AG08395 (cell line): ENCODE measurements at places on chromosomes 5 and 9.
A peak's percentile ranks its signal among the peaks of the same experiment; 100 is the strongest.

- peak; percentile 80 for DNase-seq
Measured at GRCh38 chr9:81801190-81801589, 111.8 kb upstream of the TLE1 start.

DNA sequence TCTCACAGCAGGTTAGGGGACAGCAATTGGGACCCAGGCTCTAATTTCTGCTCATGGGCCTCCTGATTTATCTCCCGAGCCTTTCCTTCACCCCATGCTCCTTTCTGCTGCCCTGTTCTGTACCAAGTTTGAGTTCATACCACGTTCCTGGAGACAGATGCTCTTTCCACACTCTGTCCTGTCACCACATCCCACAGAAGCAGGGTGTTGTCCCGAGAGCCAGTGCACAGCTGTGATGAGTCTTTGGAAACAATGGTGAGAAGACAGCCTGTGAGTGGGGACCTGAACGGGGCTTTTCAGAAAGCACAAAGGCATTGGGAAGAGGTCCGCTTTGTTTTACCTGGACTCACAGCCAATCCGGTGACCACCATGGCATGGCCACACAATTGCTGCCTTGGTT lies 17.4 kb downstream of the WDR31 start:
- DNase-seq: no peak

DNA sequence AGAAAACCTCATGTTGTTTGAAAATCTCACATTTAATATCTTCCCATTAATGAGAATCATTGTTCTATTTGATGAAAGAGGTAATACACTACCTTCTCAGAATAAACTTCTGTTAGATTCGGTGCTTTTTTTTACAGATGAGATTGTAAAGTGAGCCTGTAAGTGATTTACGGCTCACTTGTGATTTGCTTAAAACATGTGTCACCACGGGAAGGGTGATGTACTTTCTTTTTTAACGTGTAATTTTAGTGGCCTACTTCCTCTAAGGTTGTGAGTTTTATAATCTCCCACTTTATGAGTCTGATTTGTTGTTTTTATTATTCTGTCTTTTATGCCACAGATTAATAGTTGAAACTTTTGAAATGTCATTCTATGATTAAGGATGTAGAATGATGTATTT lies 15.9 kb downstream of the ANXA1 start:
- DNase-seq: no peak

DNA sequence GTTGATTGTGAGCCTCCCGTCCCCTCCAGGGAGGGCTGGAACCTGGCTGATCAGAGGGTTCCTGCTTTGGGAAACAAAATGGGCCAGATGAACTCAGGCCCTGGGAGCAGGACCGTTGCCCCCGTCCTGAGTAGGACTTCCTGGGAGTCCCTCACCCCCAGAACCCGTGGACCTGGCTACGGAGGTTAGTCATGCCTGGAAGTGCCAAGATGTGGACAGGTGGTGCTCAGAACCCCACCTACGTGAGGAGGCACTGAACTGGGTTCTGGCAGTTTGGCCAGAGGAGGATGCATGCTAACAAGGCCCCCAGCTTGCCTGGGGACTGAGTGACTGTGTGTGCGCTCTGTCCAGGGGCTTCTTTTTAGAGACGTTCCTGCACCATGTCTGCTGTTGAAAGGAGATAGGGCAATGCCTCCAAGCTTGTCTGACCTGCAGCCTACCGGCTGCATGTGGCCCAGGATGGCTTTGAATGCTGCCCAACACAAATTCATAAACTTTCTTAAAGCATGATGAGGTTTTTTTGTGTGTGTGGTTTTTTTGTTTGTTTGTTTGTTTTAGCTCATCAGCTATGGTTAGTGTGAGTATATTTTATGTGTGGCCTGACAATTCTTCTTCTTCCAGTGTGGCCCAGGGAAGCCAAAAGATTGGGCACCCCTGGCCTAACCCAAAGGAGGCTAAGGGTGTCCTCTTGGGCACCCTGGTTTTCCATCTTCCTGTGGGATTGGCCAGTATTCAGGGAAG lies 1.8 kb upstream of the DAB2IP start:
- no peak for DNase-seq

GRCh38 chr9:95140821-95141220 lies 176.7 kb downstream of the FANCC start:
- DNase-seq: no peak

DNA sequence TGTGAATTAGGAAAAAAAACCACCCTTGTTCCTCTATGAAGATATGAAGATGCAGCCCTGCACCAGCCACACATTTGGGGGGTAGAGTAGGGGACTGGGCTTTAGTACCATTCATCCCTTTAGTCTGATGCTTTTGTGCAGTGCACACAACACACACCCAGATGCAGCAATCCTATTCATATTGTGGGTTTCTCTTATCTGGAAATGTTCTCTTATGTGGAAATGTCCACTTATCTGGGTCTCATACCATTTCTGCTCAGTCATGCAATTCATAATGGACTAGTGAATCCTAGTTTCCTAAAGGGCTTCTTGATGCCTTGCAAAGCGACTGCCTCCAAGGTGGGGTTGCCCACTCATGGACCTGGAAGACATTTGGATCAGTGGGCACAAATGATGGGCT lies 47.8 kb downstream of the C9orf152 start:
- no peak for DNase-seq

DNA sequence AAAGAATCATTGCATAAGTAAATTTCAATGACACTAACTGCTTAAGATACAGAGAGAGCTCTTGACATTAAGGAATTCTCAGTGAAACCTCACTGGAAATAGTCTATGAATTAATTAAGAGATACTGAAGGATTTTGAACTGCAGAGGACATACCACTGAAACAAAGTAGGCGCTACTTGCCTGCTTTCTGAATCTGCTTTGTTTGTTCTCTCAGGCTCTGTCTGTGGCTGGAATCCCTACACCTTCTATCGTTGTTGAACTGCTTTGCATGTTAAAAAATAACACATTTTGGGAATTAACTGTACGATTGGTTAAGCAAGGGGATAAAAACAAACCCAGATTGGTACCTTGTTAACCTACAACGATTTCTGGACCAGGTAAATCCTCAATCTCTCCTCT lies 435.2 kb downstream of the PDE4D start:
- no peak for DNase-seq

DNA sequence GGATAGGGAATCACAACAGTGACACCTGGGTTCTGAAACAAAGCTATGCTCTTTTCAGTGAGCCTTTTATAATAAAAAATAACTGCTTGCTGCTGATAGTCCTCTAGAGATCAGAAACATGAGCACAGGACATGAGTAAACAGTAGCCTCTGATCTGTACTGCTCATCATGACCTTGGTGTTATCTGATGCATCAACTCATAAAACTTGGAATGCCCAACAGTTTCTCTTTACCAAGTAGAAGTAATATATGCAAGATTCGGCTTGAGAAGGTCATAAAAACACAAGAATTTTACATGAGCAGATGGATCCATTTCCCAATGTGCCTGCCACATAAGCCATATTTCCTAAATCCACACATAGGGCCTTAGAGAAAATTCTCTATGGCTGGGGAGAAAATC lies 318.3 kb upstream of the GRAMD2B start:
- DNase-seq: no peak

DNA sequence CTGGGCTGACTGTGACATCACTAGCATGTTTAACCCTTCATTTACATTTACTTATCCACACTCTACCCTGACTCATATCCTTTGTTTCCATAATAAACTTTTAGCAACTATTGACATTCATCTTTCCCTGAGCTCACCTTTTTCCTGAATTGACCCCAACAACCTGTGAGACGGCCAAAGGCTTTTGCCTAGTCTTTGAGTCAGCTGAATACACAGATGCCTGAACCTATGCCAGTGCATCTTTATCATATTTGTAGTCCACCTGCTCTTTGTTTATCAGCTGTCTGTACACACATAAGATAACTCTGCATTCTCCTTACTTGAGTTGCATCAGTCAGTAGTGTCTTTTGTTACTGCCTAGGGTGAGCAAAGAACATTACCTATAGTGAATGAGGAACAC lies 128.5 kb upstream of the HMHB1 start:
- no peak for DNase-seq

DNA sequence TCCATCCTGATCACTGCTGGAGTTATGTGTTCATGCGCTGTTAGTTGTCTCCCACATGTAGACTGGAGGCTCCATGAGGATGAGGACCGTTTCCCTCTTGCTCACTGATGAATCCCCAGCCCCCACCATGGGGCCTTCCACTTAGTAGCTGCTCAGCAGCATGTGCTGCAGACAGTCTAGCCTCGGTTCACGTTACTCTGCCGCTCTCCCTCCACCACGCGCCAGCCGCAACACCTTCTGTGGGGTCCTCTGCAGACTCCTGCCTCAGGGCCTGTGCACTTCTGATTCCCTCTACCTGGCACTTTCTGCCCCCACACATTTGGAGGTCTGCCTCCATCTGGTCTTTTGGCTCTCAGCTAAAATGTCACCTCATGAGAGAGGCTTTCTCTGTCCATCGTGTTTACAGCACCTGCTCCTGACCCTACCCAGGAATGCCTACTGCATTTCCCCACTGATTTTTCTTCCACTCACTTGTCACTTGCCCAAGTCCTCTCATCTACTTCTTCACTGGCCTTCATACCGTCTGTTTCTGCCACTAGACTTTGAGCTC lies 36.3 kb downstream of the STK10 start:
- DNase-seq: no peak

- no peak for DNase-seq
Measured at GRCh38 chr5:95883185-95884016, 60.9 kb upstream of the GLRX start.

DNA sequence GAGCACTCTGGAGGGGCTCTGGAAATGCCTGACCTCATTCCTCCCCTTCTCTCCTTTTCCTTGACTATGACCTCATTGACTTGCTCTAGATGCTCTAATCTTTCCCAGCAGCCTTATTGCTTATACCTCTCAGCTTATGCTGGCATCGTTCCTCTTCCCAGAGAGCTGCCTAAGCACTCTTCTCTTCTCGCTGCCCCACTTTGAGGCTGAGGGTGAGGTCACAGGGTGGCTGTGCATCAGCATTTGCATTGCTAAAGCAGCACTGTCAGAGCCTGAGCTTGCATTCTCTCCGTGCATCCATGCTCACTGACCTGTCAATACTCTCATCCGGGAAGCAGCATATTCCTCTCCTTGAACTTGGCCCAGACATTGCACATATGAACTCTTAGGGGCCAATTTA lies 96.4 kb upstream of the NTRK2 start:
- no peak for DNase-seq

DNA sequence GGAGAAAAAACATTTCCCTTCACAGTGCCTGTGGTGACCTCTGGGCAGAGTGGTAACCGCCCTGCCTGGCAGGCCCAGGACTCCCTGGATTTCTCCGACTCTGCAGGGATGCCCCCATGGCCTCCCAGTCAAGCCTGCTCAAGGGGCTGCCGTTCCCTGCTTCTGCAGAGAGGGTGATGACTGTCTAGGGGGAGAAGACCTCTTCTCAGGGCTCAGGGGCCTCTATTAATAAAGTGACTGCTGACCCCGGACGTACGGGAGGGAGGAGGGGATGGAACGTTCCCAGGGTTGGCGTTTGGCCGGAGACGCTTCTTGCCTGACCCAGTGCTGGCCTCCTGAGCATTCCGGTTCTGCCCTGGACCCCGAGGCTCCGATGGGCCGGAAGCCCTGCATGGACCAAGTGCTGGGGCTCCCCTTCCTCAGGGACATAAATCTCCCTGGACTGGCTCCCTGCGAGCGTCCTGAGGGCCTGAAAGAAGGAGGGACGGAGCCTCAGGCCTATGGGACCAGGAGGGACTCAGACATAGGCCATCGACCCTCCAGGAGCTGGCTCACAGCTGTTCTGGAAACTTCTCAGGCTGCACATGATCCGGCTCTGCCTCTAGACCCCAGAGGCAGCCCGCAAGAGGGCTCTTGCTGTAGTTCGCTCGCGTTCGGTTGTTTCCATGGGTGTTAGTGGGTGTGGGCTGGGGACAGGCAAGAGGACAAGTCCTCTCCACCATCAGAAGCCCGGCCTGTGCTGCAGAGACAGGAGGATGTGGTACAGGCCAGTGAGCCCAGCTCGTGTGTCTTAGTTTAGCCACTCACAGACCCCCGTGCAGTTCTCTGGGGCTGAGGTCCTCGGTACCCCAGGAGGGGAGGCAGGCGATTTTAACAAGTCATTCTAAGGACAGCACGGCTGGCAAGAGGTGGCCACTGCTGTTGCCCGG lies 8.1 kb upstream of the RNU6ATAC start:
- no peak for DNase-seq

GRCh38 chr5:32222723-32223470 lies 48.8 kb upstream of the GOLPH3 start:
- DNase-seq: no peak
